ENCODE measurements at places on chromosomes 2 and 18.

- DNase-seq: no peak
Measured at GRCh38 chr2:238167761-238168160, 9.0 kb downstream of the ERFE start.

DNA sequence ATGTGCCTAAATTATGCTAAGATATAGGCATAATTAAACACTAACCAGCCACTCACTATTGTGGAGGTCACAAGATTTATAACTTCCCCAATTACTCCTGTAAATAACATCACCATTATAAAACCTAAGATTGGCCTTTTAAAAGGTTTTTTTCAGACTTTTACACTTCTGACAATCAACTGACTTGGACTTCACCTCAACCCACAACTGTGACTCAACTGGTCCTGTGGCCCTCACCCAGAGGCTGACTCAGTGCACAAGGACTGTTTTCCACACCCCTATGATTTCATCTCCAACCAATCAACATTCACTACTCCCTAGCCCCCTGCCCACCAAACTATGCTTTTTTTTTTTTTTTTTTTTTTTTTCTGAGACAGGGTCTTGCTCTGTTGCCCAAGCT, 11.6 kb downstream of the TTR start:
- no peak for DNase-seq

DNA sequence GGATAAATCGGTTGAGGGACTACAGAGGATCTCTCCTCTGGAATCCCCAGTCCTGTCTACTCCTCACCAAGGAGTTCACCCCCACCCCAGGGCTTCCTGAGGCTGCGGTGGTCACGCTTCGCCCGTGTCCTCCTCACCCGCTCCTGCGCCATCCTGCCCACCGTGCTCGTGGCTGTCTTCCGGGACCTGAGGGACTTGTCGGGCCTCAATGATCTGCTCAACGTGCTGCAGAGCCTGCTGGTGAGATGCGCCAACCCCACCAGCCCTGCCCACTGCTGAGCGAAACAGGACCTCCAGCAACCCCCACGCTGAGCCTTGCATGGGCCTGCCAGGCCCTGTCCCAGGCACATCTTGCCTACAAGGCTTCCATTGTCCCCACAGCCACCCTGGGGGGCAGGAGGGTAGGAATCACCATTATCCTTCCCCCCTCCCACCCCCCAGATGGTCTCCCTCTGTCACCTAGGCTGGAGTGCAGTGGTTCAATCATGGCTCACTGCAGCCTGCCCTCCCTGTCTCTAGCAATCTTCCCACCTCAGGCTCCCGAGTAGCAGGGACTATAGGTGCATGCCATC, 6.7 kb upstream of the CTDSP1 start:
- DNase-seq: no peak

GRCh38 chr2:26477126-26477910, 606 bp downstream of the OTOF start:
- DNase-seq: no peak

GRCh38 chr2:221750316-221750715, 178.2 kb upstream of the EPHA4 start:
- no peak for DNase-seq

DNA sequence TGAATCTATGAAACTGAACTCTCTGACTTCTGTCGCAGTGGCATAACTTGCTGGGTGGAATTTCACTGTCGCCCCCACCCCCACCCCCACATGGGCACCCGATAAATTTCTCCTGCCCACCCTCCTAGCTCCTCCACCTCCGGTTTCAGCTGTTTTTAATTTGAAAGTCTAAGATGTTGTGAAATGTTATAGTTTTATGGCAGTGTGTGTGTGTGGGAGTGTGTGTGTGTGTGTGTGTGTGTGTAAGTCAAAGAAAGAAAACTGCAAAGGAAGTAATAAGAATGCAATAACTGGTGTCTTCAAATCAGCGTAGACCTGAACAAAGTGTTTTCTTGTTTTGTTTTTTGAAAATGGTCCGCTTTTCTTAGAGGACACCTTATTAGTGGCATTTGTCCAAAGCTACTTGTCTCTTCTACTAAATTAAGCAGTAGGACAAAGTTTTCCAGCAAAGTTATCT, 388 bp downstream of the DTNA start:
- DNase-seq: no peak

GRCh38 chr2:170643346-170643745, 71.8 kb upstream of the SP5 start:
- DNase-seq: no peak

- no peak for DNase-seq
Measured at GRCh38 chr2:155643056-155643775, 689.3 kb downstream of the NR4A2 start.

DNA sequence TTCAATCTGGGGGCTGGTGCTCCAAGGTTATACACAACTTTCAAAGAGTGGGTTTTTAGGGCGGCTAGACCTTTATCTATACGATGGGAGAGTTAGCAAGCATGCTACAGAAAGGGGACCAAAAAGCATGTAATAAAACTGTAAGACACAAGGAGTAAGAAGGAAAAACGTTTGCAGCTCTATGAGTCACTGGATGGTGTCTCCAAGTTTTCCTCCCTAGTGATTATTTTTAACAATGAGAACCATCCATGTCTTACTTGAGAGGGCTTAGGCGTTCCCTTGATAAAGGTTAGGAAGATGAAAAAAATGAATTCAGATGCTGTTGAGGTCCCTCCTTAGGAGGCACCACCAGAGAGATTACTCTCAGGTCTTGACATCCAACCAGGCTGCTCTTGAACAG, 75.9 kb downstream of the HRH4 start:
- DNase-seq: no peak

- no peak for DNase-seq
Measured at GRCh38 chr18:45642238-45642637, 27.0 kb downstream of the SLC14A2 start.

- no peak for DNase-seq
Measured at GRCh38 chr2:227462462-227462951, 9.4 kb upstream of the AGFG1 start.

- DNase-seq: no peak
Measured at GRCh38 chr18:54032412-54032811, 192.1 kb downstream of the MBD2 start.

GRCh38 chr2:201137505-201138400, 21.8 kb downstream of the CFLAR start:
- DNase-seq: no peak

- DNase-seq: no peak
Measured at GRCh38 chr2:135050684-135051083, 1.4 kb upstream of the RAB3GAP1 start.

GRCh38 chr18:22872900-22873537, 60.1 kb upstream of the RBBP8 start:
- DNase-seq: no peak

DNA sequence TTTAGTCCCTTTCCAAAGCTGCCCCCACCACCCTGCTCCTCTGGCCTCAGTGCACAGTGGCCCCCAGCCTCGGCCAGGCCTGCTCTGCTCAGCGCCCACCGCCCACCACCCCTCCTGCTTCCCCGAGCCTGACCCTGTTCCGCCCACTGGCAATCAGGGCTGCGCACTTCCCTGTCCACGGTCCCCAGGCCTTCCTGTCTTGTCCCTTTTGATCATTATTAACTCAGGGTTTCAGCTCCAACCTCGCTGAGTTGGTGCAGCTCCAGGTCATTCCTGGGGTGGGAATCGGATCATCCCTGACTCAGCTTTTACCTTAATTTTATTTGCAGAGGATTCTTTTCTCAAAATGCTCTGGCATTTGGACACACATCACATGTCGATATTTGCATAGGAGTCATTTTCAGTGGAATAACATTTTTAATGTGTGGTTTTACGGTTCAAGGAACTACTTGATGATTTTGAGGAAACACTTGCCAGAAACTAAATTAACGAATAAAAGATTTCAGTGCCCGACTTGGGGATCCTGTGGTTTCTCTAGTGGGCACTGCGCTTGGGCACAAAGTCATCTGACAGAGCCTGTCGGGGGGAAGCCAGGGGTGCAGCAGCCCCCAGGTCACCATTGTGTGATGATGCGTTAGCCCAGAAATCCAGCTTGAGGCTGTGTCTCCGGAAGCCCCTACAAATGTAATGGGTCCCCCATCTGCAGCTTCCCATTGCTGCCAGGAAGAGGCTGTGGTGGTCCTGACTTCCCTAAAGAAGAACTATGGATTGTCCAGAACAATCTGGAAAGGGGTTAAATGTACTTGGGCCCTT, 1.0 kb upstream of the ESPNL start:
- peak; percentile 5 for DNase-seq

- DNase-seq: no peak
Measured at GRCh38 chr18:35132021-35132902, 91.0 kb downstream of the MAPRE2 start.

DNA sequence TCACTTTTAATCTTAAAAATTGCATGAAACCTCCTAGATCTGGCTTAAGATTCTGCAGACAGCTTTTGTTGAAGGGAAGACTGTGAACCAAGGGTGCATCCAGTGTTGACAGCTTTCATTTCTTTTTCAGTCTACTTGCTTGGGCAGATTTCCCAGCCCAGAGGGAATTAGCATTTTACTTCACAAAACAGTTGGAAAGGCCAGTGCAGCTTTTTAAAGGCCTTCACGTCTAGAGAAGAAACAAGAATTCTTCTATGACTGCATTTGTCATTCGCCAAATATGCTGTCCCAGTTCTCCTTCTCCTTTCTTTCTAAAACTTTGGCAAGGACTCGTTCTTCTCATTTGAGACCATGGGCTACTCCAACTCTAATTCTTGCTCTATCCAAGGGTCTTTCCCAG, 17.4 kb downstream of the NTSR2 start:
- no peak for DNase-seq

GRCh38 chr2:235378246-235378645, 115.6 kb upstream of the AGAP1 start:
- no peak for DNase-seq

GRCh38 chr18:34871435-34871834, 161.3 kb downstream of the DTNA start:
- no peak for DNase-seq

GRCh38 chr18:59318460-59319050, at the start of gene CPLX4:
Gene CPLX4, minus strand, starts transcription at chr18:59318649. Its CDS starts 187 bp downstream, at chr18:59318462.
- no peak for DNase-seq

GRCh38 chr2:74099271-74099670, 48.4 kb downstream of the BOLA3 start:
- DNase-seq: no peak

- no peak for DNase-seq
Measured at GRCh38 chr2:26890341-26891000, 42.5 kb downstream of the DPYSL5 start.
